ENCODE measurements at places on chromosomes 6 and 20.

- no peak for DNase-seq
These were observed 152.3 kb downstream of the ISM1 start for GRCh38 chr20:13373400-13373799.

DNA sequence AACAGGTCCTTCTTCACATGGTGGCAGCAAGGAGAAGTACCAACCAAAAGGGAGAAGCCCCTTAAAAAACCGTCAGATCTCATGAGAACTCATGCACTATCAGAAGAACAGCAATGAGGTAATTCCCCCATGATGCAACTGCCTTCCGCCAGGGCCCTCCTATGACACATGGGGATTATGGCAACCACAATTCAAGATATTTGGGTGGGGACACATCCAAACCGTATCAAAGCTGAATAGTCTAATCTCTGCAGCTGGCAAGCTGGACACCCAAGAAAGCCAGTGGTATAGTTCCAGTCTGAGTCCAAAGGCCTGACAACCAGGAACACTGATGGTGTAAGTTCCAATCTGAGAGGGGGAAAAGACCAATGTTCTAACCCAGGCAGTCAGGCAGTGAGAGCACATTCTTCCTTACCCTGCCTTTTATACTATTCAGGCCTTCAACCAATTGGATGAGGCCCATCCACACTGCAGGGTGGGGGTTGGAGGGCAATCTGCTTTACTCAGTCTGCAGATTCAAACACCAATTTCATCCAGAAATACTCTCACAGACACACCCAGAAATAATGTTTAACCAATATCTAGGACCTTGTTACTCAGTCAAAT lies 17.9 kb upstream of the CNKSR3 start:
- DNase-seq: no peak

DNA sequence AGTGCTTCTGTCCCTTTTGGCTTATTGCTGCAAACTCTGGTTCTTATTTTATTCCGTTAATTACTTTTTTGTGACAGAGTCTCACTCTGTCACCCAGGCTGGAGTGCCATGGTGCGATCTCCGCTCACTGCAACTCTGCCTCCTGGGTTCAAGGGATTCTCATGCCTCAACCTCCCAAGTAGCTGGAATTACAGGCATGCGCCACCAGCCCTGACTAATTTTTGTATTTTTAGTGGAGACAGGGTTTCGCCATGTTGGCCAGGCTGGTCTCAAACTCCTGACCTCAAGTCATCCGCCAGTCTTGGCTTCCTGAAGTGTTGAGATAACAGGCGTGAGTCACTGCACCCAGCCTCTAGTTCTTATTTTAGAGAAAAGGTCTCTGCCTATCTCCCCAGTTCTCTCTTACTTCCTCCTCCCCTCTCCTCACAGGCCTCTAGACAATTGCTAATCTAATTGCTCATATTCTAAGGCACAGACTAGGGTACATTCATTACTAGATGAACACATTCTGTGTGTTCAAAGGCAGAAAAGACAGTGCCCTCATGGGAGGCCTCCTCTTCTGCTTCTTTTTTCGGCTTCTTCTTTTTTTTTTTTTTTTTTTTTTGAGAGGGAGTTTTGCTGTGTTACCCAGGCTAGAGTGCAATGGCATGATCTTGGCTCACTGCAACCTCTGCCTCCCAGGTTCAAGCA lies 27.0 kb downstream of the EDEM2 start:
- no peak for DNase-seq

DNA sequence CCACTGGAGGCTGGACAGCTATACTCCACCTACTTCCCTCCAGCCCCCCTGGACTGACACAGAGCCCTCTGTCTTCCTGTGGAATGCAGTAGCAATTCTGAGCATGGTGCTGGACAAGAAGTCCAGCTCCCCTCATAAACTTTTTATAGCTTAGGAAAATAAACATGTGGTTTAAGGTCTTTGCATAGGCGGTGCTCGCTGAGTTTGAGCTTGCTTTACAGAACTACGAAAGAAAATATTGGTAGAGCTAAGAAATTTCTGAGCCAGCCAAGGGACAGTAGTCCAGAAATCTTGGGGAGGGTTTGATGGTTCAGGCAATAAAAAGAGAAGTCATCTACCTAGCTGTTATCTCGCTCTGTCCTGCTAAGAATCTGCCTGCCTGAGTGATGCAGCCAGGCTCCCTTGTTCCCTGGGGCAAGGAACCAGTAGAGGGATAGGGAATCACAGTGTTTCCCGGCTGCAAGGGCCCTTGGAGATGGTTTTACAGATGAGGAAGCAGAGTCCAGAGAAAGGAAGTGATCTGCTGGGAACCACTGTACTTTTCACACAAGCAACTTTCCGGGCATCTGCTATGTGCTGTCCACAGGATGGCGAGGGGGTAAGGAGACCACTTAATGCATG lies 343.4 kb downstream of the CDC5L start:
- DNase-seq: no peak

DNA sequence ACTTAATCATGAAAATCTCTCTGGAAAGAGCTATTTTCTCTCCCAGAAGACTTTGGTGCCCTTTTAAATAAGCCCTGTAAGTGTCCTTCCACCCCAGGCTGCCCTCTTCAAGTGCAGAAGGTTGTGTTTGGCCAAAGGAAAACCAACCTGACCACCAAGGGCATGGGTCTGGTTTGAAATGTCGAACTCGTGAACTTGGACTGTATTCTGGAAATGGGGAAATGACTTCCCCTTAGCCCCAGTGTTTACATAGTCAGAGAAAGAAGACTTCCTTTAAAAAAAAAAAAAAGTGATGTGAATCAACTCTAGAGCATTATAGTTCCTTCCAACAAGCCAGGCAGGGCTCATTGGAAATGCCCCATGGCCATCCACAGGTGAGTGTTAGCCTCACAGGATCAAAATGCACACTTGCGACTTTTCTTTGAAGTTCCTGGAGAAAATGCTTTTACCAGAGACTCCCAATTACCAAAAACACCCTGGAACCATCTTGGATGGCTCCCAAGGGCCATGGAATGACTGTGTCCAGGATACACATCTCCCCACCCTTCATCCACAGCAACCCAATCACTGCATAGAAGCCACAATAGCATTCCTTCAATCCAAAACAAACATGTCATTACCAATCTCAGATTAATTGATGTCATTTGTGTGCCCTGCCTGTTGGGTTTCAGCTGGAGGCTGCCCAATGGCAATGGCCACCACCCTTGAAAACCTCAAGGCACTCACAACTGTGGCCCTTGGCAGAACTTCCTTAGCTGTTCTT lies 133.8 kb downstream of the CLIC5 start:
- DNase-seq: no peak

DNA sequence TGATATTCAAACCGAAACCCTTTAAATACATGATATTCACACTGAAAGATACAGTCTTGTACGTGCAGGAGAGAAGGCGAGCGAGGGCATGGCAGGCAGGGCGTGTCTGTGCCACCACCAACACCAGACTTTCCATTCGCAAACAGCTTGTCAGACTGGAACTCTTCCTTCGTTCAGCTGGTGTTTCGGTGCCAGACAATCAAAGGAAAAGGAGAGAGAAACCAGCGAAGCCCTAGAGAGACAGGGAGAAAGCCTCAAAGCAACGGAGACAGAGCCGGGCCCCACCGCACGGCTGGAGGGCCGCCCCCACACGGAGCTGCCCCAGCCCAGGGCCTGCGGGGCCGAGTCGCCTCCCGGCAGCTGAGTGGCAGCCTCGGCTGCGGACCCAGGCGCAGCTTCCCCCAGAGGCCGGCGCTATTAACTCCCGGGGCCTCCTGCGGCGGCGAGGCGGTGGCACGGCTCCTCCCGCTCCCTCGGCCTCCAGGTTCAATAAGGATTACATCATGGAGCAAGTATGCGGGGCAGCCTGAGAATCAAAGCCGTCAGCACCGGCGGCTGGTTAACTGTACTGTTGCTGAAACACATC lies 32.1 kb upstream of the NR2E1 start:
- DNase-seq: no peak

GRCh38 chr6:1445650-1446330 lies 56.4 kb downstream of the FOXF2 start:
- no peak for DNase-seq

- no peak for DNase-seq
These were observed 28.8 kb downstream of the PDE7B start for GRCh38 chr6:135880066-135880972.

DNA sequence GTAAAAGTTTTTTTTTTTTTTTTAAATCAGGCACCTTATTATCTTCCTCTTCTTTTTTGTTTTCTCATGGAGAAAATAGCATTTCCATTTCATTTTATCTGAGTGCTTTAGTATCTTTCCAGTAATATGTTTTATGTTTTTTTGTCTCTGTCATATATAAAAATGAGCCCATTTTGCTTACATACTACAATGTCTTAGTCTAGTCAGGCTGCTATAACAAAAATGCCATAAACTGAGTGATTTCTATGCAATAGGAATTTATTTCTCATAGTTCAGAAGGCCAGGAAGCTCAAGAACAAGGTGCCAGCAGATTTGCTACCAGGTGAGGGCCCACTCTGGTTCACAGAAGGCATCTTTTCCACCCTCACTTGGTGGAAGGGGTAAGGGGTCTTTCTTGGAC lies 35.7 kb upstream of the AIG1 start:
- no peak for DNase-seq

GRCh38 chr6:4983322-4983721 lies 20.5 kb downstream of the RPP40 start:
- DNase-seq: no peak

DNA sequence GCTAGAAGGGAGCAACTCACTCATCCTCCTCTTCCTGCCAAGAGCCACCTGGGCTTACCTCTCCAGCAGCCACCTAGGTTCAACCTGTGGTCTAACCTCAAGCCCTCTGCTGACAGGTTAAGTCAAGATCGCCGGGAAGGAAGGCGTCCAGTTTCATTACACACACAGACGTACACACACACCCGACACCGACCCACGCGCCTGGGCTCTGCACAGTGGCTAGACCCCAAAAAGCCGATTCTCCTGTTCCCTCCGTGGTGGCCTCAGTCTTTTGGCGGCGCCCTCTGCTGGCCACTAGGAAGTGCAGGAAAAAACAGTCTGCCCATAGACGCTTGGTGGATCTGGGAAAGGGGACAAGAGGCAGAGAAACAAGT lies 52.8 kb downstream of the MRPL14 start:
- DNase-seq: peak; percentile 10

- no peak for DNase-seq
These were observed 54.5 kb downstream of the ADGRG6 start for GRCh38 chr6:142356201-142356883.

- DNase-seq: no peak
These were observed 493.8 kb downstream of the NKAIN2 start for GRCh38 chr6:124297507-124297906.

GRCh38 chr20:33030569-33030968 lies 879 bp upstream of the BPIFB6 start:
- no peak for DNase-seq

GRCh38 chr6:151286214-151286613 lies 46.4 kb downstream of the AKAP12 start:
- DNase-seq: no peak

DNA sequence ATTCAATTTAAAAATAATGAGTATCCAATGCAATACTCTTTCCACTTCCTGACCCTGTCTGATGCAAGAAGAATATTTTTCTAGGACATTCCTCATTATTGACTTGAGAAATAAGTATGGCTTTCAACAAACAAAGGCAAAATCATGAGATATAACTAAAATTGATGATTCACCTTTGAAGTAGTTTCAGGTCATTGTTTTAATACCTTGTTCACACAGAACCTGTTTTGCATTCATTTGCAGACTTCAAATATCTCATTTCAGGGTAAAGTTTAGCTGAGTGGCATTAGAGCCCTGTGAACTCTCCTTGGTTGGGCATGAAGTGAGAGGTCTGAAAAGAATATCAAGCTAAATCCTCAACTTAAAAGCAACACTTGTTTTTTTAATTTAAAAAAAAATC lies 309.2 kb downstream of the NRN1 start:
- DNase-seq: no peak

GRCh38 chr6:76124018-76124417 lies 51.6 kb upstream of the IMPG1 start:
- no peak for DNase-seq

DNA sequence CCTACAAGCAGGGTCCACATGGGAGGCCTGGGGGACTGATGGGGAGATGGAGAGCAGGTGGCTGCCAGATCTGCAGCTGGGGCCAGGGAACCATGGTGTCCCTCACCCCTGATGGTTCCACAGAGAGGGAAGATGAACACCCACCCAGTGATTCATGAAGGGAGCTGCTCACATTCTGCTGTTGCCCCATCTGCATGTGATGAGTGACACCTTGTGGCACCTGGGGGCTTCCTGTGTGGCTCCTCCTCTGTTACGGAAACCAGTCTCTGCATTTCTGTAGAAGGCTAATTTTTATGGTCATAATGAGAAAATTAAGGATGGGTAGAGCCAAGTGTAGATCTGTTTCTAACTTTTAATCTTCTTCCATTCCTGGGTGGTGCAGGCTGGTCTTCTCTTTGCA lies 217.1 kb downstream of the SMOC2 start:
- no peak for DNase-seq

GRCh38 chr6:106398621-106399020 lies 38.1 kb downstream of the CRYBG1 start:
- DNase-seq: no peak

DNA sequence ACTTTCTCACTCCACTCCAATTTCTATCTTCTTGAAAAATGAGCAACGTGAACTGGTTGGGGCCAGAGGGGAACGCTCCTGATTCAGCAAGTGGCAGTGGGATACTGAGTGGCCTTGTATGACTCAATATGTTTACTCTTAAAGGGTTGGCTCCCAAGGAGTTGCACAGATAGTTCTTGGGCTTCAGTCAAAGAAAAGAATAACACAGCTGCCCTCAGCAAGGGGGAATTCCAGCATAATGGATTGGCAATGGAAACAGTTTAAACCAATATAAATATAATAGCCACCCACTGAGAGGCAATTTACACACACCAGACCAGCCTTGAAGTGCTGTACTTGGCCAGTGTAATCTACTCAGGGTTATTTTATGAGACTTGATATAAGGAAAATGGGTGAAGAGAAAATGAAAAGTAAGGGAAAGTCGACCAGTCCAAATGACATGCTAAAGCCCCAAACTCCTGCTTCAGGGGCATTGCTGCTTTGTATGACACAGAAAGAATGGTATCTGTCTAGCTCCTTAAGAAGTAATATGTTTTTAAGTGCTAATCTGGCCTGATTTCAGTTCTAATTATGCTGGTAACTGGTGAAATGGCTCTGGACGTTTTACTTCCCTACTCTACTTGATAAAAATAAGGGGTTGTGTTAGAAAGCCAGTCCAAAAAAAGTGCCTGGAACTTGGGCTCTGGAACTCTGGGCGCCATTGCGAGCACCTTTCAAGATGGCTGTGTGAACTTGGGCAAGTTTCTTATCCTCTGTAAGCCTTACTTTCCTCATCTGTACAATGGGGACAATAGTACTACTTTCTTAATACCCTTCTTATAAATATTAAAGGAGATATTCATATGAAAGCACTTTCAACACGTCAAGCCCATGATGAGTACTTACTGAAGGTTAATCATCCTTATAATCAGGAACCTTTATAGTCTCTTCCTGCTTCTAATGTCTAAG lies 712.9 kb upstream of the MAP3K7 start:
- DNase-seq: no peak

- DNase-seq: no peak
These were observed 80.5 kb downstream of the SNX5 start for GRCh38 chr20:17888044-17888443.

- DNase-seq: no peak
These were observed 24.7 kb upstream of the FANCE start for GRCh38 chr6:35427435-35427834.

GRCh38 chr20:24436160-24436559 lies 33.3 kb upstream of the SYNDIG1 start:
- no peak for DNase-seq
